ENCODE measurements at places on chromosomes 11 and 22. TPM values are rescaled to one million over a fixed set of nuclear protein-coding genes. Genes with fewer than 3 reads are reported as not detected.

Gene OR8A1
- total RNA-seq = not detected

Gene MAJIN
- total RNA-seq = not detected

Gene NCAPD3
- 15.2 TPM for total RNA-seq

Gene SMIM38
- total RNA-seq = 0.72 TPM

Gene CFAP300
- total RNA-seq = 3.2 TPM

Gene CREB3L1
- 45.2 TPM for total RNA-seq

Gene TMEM191B
- total RNA-seq = 0.91 TPM

Gene SYT8
- total RNA-seq = 0.07 TPM

Gene RASSF7
- total RNA-seq = 13.4 TPM

Gene BAIAP2L2
- total RNA-seq = 0.39 TPM

Gene BARX2
- total RNA-seq = not detected

All from smooth muscle cell of the pulmonary artery (primary cell).